Epithelial cell of proximal tubule (primary cell): ENCODE measurements at places on chromosomes 3 and 15. TPM values are rescaled to one million over a fixed set of nuclear protein-coding genes. Genes with fewer than 3 reads are reported as not detected.

GRCh38 chr3:42655331-42655888 is 1.9 kb downstream of the ZBTB47 start:
- no peak for DNase-seq

DNA sequence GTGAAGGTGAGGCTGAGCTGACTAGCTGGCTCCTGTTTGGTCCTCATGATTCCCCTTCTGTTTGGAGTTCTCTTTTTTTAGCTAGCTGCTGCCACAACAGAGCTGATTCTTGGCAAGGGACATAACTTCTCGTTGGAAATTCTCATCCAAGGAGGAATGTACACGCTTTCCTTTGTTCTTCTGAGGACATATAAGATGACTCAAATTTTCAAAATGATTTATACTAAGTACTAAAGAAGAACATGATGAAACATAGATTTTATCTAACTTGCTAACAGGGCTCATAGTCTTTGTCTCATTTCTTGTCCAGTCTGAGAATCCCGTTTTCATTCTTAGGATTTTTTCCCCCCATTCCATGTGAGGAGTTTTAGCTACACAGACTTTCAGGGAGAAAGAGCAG is 2.9 kb upstream of the TFG start:
- no peak for DNase-seq

DNA sequence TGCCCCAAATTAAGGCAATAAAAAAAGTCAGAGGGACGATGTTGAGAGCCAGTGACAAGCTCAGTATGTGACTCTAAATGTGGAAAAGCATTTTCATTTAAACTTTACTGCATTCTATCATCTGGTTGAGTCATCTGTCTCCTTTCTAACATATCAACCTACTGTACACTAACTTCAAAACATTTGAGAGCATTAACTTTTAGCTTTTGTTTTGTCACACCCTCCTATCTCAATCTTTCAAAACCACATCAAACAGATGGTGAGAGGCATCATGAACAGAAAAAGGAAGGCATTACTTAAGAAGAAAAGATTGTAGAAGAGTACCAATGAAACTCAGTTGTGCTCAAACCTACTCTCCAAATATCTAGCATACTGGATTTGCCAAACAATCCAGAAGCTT is 4.8 kb downstream of the LRRC58 start:
- no peak for DNase-seq

GRCh38 chr3:908839-909238 is 184.0 kb upstream of the CNTN6 start:
- DNase-seq: no peak

DNA sequence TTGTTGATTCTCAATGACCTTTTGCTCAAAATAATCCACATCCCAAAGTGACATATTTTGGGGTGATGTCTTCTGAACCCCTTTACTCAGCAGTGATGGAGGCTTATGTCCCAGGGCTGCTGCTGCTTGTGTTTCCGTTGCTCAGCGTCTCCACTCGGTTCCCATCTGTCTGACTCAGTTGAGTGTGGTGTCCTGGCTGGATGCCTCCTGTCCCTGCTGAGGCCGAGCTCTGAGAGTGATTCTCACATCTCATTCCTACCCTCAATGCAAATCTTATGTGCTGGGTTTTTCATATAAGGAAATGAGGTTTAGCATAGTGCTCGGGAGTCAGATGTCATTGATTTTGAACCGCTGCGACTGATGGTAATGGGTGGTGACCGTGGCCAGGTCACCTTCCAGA is 247.4 kb downstream of the GABRG3 start:
- DNase-seq: no peak

DNA sequence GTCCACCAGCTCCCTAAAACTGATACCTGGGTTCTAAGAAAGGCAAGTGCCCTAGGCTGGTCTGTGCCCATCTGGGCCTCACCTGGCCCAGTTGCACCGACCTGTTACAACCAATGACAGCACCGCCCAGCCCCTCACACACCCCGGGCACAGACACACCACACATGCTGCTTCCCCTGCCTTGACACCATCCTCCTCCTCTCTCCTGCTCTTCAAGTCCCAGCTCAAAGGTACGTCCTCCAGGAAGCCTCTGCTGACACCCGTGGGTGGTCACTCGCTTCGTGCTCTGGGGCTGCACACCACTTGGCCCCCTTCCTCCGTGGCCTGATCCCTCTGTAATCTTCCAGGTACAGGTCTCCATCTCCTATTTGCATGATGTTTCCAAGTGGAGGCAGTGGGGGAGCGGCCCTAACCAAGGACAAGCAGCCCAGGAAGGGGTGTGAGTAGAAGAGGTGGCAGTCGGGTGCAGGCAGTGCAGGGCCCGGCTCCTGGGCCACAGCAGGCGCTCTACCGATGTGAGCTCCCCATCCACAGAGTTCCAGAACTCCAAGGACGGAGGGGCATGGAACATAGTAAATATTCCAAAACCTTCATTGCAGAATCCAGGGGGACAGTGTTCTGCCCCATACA is 144.6 kb downstream of the NUP210 start:
- DNase-seq: no peak

- DNase-seq: no peak
Measured at GRCh38 chr3:177341736-177342419, 144.6 kb upstream of the TBL1XR1 start.

DNA sequence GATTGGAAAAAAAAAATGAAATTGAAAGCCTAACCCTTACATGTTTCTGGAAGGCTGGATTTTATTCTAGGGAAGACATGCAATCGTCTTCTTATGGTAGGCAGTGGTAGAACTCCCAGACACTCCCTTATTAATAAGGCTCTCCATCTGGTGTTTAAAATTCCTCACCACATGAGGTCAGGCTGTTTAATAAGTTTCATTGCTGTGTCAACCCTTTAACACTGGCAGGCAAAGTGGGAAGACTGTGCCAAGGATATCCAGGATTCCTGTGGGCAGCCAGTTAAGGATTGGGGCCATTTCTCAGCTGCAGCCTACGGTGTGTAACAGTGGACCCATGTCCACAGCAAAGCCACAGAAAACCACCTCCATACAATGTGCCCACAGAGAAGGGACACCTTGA is 225.5 kb upstream of the CHRM5 start:
- peak; percentile 36 for DNase-seq

DNA sequence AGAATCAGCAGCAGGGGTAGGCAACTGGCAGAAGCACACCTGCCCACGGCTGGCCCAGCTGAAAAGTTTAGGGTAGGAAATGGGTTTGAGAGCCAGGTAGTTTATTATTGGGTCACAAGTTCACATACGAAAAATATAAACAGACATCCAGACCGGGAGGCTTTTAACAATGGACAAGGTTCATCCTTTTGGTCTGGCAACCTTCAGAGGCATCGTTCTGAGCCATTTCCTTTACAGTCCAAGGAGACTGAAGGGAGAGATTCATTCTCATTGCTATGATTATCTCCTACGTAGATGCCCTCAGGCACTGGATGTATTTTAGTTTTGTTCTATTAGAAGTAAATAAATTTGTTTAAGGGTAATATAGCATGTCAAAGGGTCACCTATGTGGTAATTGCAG is 248.0 kb upstream of the THBS1 start:
- no peak for DNase-seq

- no peak for DNase-seq
Measured at GRCh38 chr3:46367811-46368210, 2.9 kb upstream of the CCR5 start.

DNA sequence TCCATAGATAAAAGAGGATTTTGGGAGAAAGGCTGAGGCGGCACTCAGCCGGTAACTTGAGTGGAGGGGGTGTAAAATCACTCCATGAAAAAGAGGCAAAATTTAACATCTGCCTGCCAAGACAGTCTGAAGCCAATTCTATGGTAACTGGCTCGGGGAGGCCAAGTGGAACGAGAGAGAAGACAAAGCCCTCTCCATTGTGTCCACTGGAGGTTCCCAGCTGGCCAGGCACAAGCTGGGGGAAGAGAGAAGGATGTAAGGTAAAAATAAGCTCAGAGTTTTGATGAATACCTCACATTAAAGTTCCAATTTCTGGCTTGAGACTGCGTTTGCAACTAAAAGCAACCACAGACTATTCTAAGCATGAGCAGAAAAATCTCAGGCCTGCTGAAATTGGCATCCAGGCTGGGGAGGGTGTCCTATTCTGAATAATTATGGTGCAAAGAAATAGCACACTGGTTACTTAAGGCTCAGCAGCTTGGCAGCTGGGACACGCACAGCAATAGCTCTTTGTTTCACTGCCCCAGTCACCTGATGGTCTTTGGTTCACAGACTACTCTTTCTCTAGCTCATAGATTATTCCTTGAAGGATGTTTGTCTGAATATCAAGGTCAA is 48.8 kb downstream of the CHRD start:
- no peak for DNase-seq

- DNase-seq: no peak
Measured at GRCh38 chr3:76941376-76941775, 98.5 kb upstream of the ROBO2 start.

DNA sequence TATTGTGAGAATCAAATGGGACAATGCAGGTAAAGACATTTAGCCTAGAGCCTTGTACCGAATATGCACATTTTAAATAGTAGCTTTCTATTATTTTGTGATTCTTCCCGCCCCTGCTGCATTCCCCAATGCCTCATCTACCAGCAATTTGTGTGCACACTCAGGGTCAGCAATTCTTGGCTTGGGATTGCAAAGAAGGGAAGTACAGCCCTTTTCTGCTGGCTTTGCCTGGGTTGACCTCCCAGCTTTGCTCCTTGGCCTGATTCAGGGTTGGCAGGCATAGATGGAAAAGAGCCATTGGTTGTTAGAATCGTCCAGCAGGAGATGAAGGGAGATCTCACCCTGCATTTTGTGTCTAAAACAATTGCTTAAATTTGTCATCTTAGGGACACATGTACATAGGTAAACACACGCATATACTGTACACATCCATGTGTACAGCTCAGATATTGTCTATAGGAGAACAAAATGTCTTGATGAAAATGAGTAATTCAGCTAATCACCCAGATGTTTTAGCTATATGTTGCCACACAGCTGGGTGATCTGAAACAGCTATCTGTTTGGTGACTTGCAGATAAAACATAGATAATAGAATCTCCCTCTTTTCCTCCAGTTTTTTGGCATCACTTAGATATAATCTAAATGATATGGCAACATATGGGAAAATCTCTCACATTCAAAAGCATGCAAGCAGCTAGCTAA is 340.9 kb upstream of the TBL1XR1 start:
- peak; percentile 38 for DNase-seq

GRCh38 chr3:42652611-42653302 is 740 bp upstream of the ZBTB47 start:
- peak; percentile 38 for DNase-seq

DNA sequence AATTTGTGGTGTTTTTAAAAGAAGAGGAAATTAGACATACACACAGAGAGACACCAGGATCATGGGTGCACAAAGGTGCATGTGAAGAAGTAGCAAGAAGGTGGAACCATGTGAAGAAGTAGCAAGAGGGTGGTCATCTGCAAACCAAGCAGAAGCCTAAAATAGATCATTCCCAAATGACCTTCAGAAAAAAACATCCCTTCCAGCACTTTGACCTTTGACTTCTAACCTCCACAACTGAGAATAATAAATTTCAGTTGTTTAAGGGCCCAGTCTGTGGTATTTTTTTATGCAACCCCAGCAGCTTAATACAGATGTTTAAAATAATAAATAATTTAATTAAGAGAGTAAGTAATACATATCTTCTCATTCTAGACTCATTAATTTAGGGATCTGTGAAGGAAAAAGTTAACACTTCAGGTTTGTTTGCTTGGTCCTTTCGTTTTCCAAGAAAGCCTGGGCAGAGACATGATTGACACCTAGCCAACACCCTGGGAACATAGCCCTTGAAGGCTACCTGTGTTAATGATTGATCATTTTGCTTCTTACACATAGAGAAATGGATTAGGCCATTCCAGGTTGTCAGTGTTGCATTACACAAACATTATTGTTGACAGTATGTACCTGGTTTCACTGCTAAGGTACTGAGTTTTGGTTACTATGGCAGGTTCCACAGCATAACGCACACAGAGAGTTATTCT is 1331.2 kb upstream of the GBE1 start:
- DNase-seq: peak; percentile 10

The NRROS gene
- 0.35 and 2.5 TPM in 2 replicates for total RNA-seq

The POC1A gene
- total RNA-seq: 15.7 and 35.6 TPM in 2 replicates

The PIGZ gene
- total RNA-seq: 0.36 and 0.63 TPM in 2 replicates

The OSTN gene
- total RNA-seq: not detected in 2 replicates

The TJP1 gene
- 78.6 and 106 TPM in 2 replicates for total RNA-seq

The UTS2B gene
- 0.07 and 0.69 TPM in 2 replicates for total RNA-seq

The SLC15A2 gene
- total RNA-seq: 0.22 and 0.40 TPM in 2 replicates

The ATP10A gene
- total RNA-seq: 13.0 and 13.2 TPM in 2 replicates

The IL12A gene
- total RNA-seq: 2.9 and 8.1 TPM in 2 replicates

The B3GNT5 gene
- total RNA-seq: 17.2 and 23.0 TPM in 2 replicates
